ENCODE measurements at places on chromosomes 11 and 22.

DNA sequence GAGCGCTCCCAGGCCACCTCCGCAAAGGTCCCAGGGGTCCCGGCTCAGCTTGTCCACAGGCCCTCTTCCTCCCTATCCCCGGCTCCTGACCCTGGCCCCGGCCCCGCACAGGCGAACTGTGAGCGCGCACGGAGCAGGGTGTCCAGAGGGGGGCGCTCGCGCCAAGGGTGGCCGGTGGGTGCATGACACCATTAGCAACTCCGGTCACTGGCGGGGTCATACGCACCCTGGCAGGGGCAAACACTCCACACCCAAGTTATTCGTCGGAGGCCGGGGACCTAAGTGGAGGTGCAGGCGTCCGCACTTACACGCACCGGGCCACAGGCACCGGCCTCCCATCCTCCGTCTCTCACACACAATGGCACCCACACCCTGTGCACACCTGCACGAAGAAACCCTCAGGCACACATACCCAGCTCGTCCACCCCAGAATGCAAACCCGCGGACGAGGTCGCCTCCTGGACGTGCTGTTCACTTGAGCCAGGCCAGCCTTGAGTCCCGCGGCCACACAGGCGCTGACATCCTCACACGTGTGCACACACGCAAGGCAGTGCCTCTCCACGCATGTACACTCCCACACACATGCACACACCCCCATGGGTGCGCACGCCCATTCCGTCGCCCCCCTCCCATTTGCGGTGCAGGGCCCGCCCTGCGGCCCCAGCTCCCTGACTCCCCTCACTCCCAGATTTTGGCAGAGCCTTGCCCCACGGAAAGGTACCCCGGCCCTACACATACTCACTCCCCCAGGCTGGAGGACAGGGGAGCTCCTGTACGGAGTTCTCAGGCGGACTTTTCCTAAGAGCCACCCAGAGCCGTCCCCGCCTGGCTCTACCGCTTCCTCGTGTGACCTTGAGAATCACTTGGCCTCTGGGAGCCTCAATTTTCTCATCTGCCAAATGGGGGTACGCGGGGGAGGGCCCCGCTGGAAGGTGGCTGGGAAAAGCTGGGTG lies at the start of gene RASGRP2:
TSS of gene RASGRP2 (minus strand) at position 552 of the 953 bp plus-strand sequence. CDS start 1,276 bp downstream, outside the sequence.
- no peak for DNase-seq

- no peak for DNase-seq
These were observed 46.7 kb downstream of the IRAG1 start for GRCh38 chr11:10646681-10647355.

DNA sequence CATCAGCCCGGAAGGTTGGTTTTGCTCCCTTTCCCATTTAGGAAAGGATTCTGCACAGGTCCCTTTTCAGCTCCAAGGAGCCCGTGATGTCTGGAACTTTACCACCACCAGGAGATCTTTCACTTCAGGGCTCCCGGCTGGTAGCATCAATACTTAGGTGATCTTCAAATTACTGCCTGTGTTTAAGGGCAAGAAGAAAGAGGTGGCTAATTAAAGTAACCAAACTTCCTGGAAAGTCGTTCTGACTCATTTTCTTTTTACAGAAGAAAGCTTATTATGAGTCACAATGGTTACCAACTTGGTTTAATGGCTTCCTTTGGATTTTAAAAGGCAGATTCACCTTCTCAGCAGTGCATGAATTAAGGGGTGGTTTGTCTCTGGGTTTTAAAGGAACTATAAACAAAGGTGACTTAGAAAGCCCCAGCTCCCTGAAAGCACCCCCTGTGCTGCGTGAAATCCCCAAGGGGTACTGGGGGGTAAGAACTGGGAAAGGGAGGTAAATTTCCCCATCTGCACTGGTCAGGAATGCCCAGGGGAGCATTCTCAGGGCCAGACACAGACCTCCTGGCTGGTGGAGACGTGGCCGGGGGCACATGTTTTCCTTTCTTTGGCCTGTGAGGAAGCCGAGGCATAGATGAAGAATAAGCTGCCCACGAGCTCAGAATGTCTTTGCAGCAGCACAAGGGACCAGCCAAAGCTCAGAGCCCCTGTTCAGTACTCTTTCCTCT lies 8.8 kb downstream of the POU2F3 start:
- DNase-seq = no peak

DNA sequence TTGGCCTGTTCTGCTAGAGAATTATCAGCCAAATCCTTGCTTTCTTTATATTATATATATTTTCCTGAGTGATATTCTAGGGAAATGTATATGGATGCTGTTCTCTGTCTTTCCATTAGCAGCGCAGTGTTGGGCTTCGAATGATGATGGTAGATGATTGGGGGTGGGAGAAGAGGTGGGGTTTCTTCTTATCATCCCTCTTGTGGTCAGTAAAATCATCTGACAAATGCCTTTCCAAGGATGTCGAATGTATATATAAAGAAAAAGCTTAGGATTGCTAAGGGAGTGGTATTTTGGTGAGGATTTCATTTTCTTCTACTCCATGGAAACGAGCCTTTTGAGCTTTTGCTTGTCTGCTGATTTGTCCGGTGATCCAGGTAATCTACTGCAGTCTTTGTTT lies 48.9 kb downstream of the ARHGEF12 start:
- no peak for DNase-seq

GRCh38 chr11:65437436-65438227 lies 15.0 kb downstream of the NEAT1 start:
- no peak for DNase-seq

DNA sequence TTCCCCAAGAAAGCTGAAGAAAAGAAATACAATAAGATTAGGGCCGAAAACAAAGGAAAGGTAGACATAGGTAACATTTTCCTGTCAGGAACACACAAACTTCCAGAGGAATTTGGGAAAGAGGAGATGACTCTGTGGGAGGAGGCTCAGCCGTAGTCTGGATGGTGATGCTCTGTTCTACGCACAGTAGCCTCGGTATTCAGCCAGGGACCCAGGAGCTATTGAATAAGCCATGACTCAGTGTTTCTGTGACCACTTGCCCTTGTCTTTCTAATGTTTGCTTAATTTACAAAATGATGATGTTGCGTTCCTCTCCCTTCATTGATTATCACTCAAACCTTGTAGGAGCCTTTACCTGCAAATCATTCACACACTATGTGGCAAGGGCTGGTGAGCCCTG lies 745.0 kb downstream of the NTM start:
- DNase-seq = no peak

DNA sequence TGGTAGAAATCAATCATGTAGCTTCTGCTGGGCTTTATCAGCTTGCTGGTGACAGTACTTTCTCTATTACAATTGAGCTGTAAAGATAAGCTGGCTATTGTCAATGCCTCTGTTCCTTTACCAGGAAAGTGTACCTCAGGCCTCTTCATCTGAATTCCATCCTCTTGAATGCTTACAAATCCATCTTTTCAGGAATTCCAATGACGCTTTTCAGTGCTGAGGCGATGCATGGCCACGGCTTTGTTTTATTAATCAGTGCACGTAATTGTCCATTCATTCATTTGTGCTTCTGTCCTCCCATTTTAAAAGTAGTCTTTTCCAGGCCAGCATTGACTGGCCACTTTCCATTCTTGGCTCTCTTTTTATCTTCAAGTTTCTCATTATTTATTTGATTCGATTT lies 202.0 kb downstream of the PGR start:
- no peak for DNase-seq

GRCh38 chr22:19138217-19139000 lies 6.0 kb downstream of the ESS2 start:
- no peak for DNase-seq

- DNase-seq = no peak
These were observed 208.6 kb downstream of the KIRREL3 start for GRCh38 chr11:126791991-126792390.

DNA sequence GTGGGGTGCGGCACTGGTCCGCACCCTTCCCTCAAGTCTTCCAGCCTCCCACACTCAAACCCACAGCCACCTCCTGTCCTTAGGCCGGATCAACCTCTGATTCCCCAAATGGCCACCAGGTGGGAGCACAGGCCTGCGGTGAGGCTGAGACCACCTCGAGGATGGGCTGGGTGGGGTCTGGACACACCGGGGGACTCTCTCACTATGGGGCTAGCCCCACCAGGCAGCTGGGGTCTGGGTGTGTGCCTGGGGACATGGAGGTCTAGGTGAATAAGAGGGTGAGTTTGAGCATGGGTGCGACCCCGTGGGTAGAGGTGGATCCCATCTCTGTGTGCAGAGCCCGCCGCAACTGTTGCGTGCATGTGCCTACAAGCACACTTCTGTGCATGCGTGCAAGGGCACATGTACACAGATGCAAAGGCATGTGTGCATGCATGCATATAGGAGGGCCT lies 32.6 kb downstream of the MYO18B start:
- no peak for DNase-seq

DNA sequence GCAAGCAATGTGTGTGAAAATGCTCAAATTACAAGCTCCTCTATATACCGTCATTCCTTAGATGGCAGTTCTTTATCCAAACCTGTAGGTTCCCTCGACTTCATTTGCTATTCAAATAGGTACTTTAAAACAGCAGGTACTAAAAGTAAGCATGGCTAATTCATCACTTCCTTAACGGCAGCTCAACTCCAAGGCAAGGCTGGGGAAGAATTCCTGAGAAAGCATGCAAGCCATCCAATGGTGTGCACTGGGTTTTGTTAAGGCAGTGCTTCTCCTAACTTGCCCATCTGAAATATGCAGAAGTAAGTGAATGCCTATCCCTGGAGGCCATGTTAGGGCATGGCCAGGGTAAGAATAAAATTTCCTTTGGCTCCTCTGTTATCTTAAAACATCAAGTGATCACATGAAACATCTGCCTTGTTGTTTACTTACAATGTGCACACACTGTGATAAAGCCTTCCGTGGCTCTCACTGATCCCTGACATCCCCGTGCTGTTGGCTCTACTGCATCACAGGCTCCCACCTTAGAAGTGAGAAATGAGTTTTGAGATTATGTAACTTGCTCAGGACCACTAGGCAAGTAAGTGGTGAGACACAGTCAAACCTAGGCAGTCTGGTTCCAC lies 52.1 kb downstream of the SMCO4 start:
- no peak for DNase-seq

GRCh38 chr11:18844753-18845367 lies 53.3 kb upstream of the PTPN5 start:
- DNase-seq = no peak

DNA sequence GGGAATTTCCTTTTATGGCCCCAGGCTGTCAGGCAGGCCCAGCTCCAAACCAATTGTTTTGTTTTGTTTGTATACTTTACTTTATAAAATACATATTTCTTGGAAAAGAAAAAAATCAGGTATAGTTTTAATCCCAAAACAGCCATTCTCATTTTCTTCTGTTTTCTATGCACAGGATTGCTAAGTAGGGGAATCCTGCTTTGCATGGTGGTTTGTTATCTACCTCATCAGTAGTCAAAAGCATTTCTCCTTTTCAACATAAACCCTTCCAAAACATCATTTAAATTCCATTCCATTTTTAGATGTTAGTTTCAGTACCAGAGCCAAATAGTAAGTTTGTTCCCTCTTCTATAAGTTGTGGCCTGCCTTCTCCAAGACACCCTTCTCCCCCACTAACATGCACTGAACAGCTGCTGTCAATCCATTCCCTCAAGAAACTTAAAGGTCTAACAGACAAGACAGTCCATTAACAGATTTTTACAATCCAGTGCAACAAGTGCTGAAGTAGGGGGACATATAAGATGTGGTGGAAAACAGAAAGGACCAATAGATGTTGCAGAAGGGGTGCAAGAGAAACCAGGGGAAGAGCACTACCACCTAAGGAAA lies 3.7 kb downstream of the ILK start:
- DNase-seq = no peak

DNA sequence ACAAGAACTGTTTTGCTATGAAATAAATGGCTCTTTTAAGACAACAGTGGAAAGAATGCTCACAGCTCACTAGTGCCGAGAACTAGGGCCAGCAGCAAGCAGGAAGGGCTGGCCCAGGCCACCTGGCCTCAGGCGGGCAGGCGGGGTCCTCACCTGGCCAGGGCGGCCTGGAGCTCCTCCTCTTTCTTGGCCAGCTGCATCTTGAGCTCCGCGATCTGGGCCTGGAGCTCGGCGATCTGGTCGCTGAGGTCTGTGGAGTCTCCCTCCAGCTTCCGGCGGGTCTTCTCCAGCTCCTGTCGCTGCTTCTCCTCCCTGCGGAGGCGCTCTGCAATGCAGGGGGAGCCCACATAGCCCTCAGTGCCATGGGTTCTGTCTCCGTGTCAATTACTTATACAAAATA lies 43.8 kb downstream of the APOL1 start:
- no peak for DNase-seq

DNA sequence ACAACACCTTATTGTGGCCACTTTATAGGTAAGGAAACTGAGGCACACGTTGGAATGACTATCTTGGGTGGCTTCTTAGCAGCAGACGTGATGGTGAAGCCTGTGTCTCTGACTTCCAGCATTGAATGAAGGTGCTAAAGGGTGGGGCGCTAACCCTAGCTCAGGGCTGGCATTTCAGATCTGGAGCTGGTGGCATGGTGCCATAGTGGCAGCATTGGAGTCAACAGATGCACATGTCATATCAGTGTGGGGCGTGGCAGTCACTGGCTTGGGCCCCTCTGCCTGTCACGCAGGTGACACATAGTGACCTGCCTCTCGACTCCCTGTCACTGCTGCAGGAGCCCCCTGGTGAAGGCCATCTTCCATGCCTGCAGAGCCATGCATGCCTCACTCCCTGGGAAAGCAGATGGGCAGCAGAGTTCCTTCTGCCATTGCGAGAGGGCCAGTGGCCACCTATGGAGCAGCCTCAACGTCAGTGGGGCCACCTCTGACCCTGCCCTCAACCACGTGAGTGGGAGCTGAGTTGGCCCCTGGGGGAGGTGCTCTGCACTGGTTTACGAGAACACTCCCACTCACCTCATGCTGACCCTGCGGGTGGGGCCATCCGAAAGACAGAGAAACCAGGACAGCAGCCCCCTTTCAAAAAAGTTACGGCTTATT lies 14.8 kb downstream of the SHISA8 start:
- DNase-seq = no peak

DNA sequence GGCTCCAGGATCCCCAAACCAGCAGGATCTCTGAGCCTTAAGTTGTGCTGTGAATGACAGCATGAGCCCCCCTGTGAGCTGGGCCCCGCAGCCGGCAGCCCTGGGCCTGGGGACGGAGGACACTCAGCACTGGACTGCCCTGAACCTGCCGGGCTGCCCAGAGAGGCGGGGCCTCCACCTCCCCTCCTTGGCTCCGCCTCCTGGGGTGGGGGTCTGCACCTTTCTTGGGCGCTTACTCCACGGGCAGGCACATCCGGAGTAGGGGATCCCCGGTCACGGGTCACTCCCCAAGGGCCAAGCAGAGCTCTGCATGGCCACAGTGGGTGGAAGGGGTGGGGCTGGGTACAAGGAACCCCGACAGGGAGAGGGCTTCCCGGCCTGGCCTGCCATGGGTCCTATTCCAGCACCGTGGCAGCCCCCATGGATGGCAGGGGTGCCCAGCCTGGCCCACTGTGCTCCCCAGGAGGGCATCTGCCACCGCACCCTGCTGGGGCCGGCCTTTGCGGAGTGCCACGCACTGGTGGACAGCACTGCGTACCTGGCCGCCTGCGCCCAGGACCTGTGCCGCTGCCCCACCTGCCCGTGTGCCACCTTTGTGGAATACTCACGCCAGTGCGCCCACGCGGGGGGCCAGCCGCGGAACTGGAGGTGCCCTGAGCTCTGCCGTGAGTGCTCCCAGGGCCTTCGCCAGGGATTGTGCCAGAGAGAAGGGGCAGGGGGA lies 5.4 kb downstream of the MUC5B start:
- DNase-seq = no peak
